ENCODE measurements at places on chromosomes 3 and 15.

- no peak for DNase-seq
Measured at GRCh38 chr3:126857928-126858327, 125.0 kb upstream of the PLXNA1 start.

DNA sequence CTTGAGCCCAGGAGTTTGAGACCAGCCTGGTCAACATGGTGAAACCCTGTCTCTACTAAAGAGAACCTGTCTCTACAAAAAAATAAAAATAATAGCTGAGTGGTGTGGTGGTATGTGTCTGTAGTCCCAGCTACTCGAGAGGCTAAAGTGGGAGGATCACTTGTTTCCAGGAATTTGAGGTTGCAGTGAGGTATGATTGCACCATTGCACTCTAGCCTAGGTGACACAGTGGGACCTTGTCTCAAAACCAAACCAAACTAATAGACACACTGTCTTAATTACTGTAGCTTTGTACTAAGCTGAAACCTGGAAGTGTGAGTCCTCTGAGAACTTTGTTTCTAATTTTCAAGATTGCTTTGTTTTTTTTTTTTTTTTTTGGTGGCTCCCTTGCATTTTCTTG, 30.4 kb downstream of the MGA start:
- no peak for DNase-seq

- DNase-seq: no peak
Measured at GRCh38 chr15:58501636-58502188, 69.9 kb downstream of the LIPC start.

GRCh38 chr15:67133026-67133425, 67.6 kb downstream of the SMAD3 start:
- DNase-seq: no peak

DNA sequence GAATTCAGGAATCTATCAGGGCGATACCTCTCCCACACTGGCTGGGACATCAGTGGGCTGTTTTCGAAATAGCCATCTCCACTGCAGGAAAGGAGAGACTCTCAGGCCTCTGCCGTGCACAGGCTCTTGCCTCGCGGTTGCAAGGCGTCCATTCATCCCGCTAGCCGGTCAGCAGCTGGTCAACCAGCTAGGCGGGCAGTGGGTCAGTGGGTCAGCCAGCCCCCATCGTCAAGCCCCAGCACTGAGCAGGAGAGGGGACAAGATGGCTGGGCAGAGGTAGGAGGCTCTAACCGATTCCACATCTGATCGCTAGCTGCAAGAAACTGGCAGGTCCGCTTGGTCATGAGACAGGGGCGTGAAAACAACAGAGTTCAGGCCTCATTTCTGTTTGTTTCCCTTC, 45.1 kb downstream of the MUC4 start:
- no peak for DNase-seq

DNA sequence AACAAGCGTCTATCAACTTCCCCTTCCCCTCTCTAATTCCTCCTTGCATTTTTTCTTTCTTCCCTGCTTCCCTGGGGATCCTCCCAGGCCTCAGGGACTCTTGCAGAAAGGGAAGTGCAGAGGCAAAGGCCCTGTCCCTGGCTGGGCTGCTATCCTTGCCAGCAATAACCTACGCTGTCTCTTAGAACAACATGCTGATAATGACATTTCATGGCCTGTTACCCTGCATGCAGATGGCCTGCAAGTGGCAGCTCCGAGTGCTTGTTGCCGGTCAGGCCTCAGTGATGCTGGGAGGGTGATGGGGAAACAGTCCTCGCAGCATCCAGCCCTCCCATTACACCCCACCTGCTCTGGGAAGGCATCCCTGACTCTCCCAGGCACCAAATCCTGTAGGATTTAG, 167.6 kb downstream of the RAB11A start:
- no peak for DNase-seq

DNA sequence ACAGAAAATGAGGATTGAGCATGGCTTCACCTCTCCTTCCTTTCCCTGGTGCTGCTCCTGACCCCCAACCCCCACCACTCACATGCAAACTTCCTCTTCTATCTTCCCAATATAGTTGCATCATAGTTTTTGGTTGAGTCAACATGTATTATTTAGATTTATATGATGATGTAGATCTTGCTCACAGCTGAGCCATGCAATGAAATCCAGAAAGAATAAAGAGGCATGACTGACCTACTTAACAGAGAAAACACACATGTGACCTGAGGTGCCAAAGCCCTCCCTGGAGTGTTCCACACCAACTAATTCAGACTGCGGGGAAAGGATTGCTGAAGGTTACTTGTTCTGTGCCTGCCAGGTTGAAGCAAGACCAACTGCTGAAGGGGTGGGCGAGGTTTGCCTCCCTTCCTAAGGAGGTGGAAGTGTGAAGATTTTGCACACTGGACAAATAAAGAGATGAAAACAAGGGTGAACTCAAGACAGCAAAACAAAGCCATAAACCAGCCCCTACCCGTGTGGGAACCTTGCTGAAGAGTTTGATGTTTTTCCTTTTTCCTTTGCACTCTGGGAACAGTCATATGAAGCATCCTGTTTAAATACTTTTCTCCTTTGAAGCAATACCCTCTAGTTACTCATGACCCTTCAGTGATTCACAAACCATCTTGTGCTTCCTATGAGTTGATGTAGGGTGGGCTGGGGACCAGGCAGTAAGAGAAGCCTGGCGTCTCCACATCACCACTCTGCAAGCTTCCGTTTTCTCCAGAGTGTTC, 155.2 kb upstream of the UBE2E1 start:
- DNase-seq: no peak

- DNase-seq: peak; percentile 93
Measured at GRCh38 chr3:97430601-97431000, 334.0 kb upstream of the ARL6 start.

DNA sequence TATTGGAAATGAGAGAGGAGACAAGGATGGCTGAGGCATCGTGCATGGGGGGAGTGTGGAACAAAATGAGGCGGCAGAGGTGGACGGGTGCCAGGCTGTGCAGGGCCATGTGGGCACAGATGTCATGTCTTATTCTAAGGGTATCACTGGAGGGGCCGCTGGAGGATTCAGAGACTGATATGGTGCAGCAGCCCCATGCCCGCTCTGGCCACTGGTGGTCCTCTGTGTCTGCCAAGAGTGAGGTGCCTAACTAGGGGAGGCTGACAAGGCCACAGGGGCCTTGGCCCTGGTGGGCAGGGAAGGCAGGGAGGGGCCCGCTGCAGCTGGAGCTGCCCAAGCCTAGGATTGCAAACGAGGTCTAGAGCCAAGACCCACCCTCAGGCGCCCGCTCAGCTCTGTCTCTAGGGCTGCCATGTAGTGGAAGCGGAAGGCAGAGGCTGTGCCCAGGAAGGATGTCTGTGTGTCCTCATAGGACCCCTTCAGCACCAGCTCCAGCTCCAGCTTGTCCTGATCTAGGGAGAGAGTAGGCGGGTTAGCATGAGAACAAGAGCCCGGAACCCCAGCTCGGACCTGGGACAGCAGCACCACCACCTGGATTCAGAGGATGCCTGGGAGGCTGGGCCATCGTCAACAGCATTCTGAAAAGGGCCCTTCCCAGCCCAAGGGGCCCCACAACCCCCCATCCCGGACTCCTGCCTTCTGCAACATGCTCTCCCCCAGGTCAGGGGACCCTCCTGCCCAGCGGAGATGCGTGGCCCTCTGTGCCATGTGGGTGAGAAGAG, 11.3 kb downstream of the PLA2G4D start:
- no peak for DNase-seq

- no peak for DNase-seq
Measured at GRCh38 chr15:31830591-31830990, 199.7 kb upstream of the CHRNA7 start.

- DNase-seq: no peak
Measured at GRCh38 chr3:61913701-61914100, 352.3 kb downstream of the PTPRG start.

- no peak for DNase-seq
Measured at GRCh38 chr3:52782412-52783210, 5.2 kb downstream of the ITIH1 start.

GRCh38 chr3:55823001-55823400, 335.9 kb upstream of the WNT5A start:
- no peak for DNase-seq

GRCh38 chr3:43004282-43004681, 25.2 kb downstream of the GASK1A start:
- no peak for DNase-seq

GRCh38 chr3:4772171-4772804, 206.9 kb upstream of the BHLHE40 start:
- no peak for DNase-seq

DNA sequence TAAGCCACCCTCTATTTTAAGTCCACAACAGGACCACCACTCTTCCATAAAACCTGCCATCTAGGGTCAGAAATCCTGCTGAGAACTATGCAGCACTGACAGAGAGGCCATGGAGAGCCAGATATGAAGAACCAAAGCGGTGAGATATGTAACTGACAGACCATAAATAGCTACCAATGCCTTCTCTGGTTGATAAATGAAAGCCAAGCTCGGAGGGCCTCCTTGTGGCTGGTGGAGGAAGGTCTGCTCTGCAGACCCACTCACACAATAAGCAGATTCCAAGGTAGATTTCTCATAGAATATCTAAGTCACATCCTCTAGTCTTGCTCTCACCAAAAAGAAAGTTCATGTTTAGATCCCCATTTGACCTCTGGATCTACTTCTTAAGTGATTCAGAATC, 38.9 kb downstream of the RYK start:
- no peak for DNase-seq

DNA sequence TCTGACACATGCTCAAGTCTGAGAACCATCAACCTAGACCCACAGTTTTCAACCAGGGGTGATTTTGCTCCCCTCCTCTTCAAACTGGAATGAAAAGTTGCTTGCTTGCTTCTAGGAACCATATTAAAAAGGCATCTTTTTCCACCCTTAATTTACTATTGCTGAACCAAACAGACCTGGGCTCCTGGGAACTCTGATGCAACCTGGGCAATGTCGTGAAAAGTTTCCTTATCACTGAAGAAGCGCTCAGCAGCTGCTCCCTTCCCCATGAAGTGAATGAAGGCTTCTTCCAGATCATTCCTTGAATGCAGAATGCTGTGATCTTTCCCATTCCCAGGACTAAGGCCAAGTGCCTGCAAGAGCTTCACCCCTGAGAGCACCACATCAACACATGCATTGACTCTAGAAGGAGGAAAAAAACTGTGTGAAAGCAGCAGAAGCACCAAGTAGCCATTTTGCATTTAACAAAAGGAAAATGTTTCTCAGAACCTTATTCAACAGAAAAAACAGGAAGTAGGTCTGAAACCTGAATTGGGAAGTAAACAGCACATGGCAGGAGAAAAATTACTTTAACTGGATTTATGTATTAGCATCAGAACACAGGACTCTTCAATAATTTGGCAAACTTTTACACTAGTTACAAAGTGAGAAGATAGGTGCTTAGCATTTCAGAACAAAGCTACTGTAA, 8.7 kb downstream of the ADPGK start:
- DNase-seq: no peak

DNA sequence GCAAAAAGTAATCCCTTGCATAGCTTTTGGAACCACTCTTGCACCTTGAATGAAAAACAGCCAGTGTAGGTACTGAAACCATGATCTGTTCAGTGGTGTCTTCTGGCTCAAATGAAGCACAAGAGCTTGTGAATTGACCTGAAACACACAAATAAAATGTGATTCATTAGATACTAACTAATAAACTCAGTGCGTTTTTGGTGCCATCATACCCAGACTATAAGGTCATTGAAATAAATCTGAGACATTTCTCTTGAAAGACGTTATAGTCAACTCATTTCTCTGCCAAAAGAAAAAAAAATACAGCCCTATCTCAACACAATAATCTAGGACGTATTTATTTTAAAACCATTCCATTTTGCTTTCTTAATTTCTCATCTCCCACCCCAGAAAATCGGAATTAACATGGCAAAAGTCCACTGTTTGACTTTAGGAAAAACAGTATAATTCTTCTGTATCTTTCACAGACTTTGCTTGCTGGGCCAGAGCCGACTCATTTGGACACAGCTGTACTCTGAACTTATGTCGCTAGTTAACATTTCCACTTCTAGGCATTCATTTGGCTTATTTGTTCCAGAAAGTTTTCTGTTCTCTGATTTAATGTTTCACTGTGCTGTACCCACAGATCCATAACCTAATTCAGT, 284.9 kb upstream of the TBL1XR1 start:
- no peak for DNase-seq

- no peak for DNase-seq
Measured at GRCh38 chr3:127823426-127823857, 1.1 kb upstream of the MGLL start.

DNA sequence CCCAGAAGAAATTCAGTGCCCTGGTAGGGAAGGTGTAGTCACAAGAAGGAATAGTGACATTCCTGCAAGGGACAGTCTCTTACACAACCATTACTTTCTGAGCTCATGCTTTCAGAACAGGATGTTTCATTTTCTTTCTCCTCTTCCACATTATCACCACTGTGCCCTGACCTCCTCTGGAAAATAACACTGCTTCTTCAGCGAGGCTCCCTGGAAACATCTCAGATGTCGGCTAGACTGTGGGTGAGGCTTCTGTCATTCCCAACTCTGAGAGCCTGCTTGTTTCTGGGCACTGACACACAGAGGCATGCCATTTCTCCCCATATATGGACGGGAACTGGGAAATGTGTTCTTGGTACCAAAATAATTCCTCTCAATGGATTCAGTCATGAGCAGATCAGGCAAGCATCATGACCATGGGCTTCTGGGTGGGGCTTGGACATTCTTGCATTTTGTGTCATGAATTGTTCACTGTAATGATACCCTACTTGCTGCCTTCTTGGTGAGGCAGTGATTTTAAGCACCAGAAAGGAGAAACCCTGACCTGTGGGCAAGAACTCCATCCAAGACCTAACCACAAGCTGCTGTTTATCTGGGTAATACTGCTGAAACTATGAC, 14.3 kb upstream of the TNFAIP8L3 start:
- no peak for DNase-seq

GRCh38 chr15:44519537-44519936, 17.4 kb upstream of the EIF3J start:
- DNase-seq: no peak

DNA sequence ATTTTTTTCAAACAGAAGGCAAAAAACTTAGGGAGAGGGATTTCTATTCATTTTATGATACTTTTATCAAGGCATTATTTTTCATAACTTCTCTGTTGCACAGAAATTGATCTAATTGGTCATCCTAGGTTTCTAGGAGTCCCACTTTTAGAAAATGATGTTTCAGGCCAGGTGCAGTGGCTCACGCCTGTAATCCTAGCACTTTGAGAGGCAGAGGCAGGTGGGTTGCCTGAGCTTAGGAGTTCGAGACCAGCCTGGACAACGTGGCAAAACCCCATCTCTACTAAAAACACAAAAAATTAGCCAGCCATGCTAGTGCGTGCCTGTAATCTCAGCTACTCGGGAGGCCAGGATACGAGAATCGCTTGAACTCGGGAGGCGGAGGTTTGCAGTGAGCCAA, 2.8 kb downstream of the LACTB start:
- no peak for DNase-seq

DNA sequence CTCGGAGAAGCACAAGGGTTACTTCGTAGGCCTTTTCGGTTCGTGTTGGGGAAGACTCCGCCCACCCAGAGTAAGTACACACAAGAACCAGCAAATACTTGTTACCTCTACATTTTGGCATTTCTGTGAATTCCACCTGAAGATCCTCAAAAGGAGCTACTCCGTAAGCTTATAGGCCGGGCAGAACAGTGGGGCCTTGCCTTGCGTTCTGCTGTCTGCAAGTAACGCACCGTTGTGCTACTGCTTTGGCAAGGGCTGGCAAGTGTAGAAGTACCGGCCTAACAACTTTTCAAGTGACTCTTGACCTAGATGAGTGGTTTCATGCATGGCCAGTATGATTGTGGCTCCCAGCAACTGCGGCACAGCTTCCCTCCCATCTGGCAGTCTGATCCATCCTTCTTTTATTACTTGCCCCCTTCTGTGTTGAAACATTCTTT, 6.4 kb upstream of the DNAAF4 start:
- no peak for DNase-seq

- no peak for DNase-seq
Measured at GRCh38 chr3:135240426-135240825, 445.4 kb downstream of the EPHB1 start.
